ENCODE measurements at places on chromosomes 1 and 21.
A peak's percentile ranks its signal among the peaks of the same experiment; 100 is the strongest.

DNA sequence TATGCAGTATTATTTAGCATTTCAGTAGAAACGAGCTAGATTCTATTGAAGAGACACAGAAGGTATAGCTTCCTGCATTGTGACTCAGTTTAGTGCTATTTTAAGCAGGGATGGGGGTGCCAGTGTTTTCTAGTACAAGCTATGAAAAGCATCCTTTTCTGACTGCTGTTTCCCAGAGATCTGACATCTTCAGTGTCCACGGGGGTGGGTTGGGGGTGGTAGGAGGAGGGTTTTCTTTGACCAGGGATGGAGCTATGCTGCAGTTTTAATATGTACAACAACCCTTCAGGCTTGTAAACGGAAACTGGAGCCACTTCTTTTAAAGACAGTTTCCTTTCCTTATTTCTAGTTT lies 2.7 kb upstream of the NEGR1 start:
- DNase-seq = no peak

DNA sequence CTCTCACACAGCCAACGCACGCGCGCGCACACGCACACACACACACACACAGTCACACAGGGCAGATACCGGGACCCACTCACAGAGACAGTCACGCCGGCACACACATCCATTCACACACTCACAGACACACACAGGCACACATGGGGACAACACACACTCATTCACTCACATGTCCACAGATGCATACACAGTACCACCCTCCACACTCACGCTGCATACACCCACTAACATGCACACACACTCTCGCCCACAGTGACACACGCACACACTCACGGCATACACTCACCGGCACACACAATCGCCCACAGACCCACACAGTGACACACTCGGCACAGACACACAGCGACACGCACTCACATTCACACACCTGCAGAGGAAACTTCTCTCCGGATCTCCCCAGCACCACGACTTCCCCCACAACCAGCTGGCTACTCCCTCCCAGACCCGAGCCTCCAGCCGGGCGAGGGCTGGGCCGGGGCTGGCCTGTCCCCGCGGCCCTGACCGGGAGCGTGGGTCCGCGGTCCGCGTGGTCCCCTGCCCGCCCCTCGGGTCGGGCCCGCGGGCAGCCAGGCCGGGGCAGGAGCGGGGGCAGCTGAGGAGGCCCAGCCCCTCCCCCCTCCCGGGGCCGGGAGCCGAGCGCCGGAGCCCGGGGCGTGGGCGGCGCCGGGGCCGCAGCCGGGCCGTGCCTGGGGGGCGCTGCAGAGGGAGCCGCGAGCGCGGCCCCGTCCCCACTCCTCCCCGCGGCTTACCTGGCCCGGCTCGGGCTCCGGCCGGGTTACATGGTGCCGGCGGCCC lies 552 bp downstream of the DLGAP3 start:
- DNase-seq = no peak

DNA sequence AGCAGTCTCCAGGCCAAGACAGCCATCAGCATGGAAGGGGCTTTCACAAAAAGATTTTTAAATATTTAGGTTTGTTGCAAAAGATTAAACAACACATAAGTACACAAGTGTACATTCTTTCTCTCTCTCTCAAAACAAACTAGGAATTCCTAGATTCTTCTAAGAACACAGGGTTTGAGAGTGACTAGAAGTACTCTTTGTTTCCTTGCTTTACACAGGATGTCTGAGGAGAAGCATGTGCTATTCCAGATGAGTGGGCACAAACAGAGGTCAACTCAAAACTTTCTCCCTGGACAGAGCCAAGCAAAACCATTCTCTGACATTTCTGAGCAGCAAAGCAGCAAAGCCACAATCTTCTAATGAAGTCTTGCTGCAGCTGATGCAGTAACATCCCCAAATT lies 210.6 kb upstream of the HOOK1 start:
- no peak for DNase-seq

- DNase-seq = no peak
Measured at GRCh38 chr1:216183007-216183406, 240.2 kb downstream of the USH2A start.

GRCh38 chr1:33377756-33378155 lies 53.1 kb downstream of the PHC2 start:
- DNase-seq = no peak

GRCh38 chr1:173297798-173298391 lies 90.8 kb upstream of the TNFSF4 start:
- DNase-seq = peak; percentile 61

DNA sequence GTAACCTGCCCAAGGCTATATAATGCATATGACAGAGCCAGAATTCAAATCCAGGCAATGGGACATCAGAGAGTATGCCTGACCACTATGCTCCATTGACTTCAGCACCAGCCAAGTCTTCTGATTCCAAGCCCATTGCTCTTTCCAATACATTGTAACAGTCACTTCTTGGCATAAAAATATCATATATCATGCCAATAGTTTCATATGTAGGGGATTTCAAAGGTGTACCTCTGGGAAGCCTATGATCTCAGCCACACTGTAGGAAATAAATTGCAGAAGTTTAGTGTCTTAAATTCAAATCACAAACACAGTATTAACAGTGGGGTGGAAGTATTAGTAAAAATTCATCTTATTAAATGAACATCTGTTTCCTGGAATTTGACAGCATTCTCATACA lies 30.0 kb upstream of the ROR1 start:
- no peak for DNase-seq

DNA sequence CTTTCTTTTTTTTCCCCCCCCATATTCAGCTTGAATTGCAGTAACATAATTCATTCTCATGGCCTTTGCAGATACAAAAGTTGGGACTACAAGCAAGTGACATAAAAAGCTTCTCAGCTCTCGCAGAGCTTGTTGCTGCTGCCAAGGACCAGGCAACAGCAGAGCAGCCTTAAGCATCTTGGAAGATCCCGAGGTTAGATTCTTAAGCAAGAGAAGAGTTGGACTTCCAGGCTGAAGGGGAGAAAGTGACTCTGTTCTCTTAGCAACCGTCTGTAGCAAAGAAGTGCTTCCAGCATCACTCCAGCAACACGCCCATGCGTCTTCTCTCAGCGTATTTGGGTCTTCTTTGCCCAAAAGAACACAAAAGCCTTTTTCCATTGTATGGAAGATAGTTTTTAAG lies 20.7 kb downstream of the AGT start:
- DNase-seq = no peak

- DNase-seq = no peak
Measured at GRCh38 chr1:106879538-106879937, 176.9 kb upstream of the PRMT6 start.

GRCh38 chr1:202010180-202011015 lies at the start of gene ELF3:
TSS of gene ELF3 (plus strand) at chr1:202010587. CDS start at chr1:202011137, 550 bp downstream.
- no peak for DNase-seq

DNA sequence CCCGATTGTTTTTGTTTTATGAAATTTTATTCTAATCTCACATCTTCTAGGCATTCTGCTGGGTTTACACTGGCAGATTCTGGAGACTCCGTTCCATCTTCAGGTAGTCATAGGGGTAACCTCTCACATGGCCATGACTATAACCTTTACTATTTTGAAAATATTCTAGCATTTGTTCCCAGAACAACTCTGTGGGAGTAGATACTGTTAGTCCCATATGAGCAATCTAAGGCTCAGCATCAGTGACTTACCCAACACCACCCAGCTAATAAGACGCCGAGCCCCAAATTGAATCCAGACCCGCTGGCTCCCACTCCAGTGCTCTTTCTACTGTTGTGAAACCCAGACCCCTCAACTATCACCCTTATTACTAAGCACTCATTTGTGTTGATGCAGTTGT lies 9.8 kb downstream of the ADAMTS4 start:
- no peak for DNase-seq

GRCh38 chr1:117076648-117077047 lies 16.5 kb downstream of the TTF2 start:
- no peak for DNase-seq

- no peak for DNase-seq
Measured at GRCh38 chr1:178599745-178600144, 86.8 kb downstream of the TEX35 start.

- no peak for DNase-seq
Measured at GRCh38 chr21:45391743-45392572, 13.0 kb upstream of the COL18A1 start.

GRCh38 chr1:23371987-23372880 lies 2.6 kb upstream of the ZNF436 start:
- no peak for DNase-seq

DNA sequence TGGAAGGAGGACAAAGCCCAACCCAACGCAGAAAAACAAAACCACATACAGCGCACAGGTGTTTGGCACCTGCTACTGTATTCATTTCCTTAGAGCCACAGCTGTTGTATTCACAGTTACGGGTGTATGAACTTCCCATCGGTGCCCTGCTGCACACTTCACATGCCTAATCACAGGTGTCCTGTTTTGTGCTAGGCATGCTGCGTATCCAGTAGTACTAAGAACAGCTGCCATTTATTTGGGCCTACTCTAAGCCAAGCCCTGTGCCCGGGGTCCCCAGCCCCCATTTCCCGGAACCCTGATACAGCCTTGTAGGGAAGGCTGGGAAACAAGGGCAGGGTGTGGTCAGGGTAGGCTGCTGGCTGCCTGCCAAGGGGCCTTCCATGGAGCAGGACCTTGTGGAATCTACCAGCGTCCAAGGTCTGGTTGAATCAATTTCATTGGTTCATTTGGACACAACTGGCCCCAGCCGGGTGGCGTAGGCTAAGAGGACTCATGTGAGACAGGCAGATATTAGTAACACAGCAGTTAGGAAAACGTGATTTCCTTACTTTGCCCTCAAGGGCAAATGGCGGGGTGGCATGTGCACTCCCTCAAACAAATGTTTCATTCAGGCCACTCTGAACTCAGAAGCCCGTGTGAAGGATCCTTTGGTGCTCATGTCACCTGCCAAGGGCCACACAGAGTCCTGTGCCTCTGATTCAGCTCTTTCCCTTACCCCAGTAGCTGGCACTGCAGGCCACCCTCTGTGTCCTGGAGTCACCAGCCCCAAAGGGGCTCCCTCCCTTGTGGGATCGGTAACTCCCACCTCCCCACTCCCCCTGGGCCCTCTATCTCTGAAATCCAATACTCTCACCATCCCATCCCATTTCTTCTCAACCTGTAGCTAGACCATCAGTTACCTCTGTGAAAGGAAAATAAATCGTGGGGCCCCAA lies 986 bp upstream of the RNF186 start:
- DNase-seq = no peak

DNA sequence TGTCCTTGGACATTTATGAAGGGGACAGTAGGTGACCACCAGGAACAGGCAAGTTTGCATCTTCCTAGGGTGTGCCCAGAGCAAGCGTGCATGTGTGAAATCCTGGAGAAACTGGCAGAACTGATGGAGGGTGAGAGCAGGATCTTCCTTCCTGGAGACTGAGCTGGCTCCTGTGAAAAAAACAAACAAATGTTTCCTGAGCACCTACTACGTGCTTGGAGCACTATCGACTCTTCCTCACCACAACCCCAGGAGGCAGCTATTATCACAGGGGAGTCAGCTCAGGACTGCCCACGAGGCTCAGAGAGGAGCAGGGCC lies 1.5 kb upstream of the EDN2 start:
- DNase-seq = no peak

- no peak for DNase-seq
Measured at GRCh38 chr1:207172885-207173284, 68.9 kb downstream of the C4BPA start.

- DNase-seq = no peak
Measured at GRCh38 chr1:90346757-90347156, 351.8 kb downstream of the ZNF326 start.

GRCh38 chr1:156419854-156420204 lies 50.8 kb downstream of the RHBG start:
- peak; percentile 61 for DNase-seq

GRCh38 chr1:209412036-209412435 lies 171.5 kb upstream of the CAMK1G start:
- DNase-seq = no peak

- DNase-seq = no peak
Measured at GRCh38 chr1:201094832-201095231, 17.4 kb downstream of the CACNA1S start.

DNA sequence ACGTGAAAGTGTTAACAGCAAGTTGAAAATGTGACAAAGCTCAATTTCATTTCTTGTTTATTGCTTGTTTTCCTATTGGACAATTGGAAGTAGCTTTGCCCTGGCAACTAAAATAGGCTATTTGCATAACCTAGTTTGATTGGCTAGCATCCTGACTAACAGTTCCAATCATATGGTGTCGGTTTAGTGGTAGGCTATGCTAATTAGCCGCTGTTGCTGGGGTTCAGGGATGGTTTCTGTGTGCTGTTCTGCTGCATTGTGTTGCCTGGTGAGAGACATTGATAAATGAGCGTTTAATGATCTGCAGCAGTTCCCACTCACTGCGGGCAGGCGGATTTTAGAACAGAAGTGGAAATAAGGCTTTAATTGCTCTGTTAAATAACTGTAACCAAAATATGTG lies 68.5 kb downstream of the DYRK1A start:
- DNase-seq = no peak

DNA sequence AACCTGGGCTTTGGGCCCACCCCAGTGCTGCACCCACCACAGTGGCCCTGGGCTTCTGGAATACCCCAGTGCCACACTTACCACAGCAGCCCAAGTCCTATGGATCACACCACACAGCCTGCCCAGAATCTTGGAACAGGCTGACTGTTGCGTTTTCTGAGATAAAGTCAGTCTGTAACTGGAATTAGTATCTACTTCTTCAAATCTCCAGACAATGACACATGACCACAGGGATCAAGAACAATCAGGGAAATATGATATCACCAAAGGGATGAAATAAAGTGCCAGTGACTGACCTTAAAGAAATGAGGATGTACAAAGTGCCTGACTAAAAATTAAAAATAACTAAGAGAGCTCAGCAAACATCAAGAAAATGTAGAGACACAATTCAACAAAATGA lies 239.7 kb upstream of the PLD5 start:
- DNase-seq = no peak

DNA sequence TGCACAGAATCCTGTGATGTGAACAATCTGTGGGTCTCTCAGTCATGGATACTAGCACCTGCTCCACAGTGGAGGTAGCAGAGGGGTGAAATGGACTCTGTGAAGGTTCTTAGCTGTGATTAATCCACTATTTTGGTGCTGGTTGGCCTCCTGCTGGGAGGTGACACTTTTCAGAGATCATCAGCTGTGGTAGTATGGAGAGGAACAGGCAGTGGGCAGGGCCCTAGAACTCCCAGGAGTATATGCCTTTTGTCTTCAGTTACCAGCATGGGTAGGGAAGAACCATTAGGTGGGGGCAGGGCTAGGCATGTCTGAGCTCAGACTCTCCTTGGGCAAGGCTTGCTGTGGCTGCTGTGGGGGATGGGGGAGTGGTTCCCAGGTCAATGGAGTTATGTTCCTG lies 54.0 kb upstream of the KCNJ15 start:
- DNase-seq = no peak

DNA sequence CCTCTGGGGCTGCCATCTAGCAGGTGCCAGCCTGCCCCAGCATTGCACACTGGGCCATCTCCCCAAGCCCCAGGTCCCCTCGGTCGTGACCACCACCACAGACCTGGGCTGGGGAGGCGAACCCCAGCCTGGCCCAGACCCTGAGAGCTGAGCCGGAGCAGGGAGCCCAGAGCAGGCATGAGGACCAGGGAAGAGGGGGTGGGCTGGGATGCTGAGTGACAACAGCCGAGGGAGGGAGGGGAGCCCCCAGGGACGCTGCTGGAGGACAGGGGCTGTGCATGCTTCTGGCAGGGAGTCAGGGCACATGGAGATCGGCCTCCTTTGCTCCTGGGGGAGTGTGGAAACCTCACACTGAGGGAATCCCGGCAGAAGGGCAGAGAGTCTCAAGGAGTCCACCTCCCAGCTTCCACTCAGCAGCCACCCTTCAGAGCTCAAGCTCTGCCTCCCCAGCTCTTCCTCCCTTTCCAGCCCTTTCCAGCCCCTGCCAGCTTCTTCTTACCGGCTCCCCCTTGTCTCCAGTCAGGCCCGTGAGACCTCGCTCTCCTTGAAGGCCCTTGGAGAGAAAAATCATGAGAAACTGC lies 23.7 kb upstream of the PEF1 start:
- no peak for DNase-seq

All from stimulated activated CD8-positive, alpha-beta memory T cell treated with anti-CD3 and anti-CD28 coated beads, Interleukin-4, amount 100 ng/mL, for 48 hours (primary cell).